NCI-H1105 (cell line): ENCODE measurements at places on chromosomes 6 and 20.

- no peak for DNase-seq
Measured at GRCh38 chr6:170471491-170471890, 81.6 kb downstream of the PSMB1 start.

DNA sequence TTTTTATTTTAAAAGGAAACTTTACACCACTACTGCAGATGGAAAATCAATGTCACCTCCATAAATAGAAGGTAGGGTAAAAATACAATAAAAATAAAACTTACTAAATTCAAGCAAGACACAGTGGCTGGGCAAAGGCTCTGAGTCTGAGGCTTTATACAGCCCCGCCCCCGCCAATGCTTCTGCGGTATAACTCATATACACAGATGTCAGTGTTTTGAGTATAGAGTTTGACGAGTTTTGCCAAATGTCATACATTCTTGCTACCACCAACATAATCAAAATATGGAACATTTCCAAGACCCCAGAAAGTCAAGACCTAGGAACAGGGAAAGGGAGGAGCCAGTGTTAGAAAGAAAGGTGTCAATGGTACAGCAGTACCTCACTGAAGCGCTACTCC lies 12.8 kb downstream of the NFATC2 start:
- no peak for DNase-seq

DNA sequence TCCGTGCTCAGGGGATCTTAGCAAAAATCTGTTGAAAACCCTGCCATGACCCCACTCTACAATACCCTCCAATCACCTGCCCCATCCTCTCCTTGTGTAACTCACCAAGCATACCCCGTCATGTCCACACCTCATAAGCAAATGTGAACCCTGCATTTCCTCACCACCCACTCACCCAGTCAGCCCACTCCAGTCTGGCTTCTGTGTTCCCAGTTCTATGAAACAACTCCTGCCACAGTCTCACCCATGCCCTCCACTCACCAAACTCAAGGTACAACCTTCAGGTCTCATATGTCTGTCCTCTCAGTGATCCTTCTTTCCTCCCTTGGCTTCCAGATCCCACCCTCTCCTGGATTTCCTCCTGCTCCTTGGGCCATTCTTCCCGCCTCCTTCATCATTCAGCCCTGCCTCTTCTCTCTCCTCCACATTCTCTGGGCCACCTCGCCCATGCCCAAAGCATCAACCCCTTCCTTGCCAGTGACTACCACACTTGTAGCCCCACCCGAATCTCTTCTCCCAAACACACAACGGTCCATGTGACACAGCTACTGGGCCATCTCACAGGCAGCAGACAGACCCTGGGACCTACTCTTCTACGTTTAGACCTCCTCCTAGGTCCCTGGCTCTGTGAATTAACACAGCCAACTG lies 8.8 kb downstream of the DDRGK1 start:
- DNase-seq: no peak

DNA sequence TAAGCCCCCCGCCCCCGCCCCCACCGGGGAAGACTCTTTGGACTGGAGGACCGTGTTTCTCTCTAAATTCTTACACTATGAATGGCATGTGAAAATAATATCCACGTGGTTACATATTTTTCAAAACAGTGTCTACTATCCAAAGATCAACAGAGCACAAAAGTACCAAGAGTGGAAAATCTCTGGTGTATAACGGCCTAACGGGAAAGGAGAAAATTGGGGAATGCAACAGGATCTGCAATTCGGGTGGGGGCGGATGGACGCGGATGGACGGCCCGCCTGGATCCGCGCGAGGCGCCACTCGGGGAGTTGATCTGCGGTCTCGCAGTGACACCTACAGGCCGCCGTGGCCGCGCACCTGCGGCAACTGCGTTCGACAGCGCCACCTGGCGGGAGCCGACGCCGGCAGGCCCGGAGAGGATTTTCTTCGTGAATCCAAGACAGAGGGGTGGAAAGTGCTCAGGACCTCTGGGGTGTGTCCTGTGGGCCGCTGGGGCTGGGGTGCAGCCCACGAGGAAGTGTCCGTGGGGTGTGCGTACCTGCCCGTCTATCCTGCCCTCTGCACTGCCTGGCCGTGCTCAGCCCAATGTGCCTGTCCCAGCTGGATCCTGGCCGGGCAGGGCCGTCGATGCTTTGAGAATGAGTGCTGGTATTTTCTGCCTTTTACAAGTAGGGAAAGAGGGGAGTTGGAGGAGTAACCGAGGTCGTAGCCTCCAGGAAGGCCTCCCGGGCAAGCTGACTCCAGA lies 18.6 kb downstream of the ANKRD60 start:
- peak; percentile 61 for DNase-seq

DNA sequence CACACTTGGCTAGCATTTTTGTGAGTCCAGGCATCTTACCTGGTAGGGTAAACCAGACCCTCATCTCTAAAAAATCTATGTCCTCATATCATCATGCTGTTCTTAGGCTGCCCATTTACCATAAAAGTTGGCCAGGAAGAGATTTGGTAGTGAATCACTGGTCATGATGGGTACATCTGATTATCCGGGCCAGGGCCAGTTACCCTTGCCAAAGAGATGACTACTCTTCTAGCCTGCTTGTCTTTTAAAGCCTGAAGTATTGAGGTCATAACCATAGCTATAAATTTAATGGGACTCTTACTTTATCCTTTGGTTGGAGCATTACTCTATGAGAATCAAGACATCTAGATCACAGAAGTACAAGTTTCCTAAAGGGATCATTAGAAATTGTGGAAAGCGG lies 276.8 kb downstream of the TENT5A start:
- DNase-seq: no peak

DNA sequence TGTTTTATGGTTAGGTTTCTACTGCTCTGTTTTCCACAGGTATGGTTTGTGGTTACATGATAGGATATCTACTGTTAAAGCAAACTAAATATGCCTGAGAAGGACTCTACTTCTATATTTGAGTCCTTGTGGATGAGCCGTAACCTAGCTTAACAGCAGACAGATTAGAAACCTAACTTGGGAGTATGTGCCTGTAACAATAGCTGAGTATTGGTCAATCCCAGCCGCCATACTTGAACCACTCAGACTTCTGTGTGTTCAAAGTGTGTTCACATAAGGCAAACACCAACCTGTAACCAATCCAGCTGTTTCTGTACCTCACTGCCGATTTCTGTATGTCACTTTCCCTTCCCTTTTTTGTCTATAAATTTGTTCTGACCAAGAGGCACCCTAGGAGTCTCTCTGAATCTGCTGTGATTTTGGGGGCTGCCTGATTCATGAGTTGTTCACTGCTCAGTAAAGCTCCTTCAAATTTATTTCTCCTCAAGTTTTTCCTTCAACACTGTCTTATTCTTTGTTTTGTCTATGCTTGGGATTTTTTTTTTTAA lies 37.1 kb downstream of the PHF3 start:
- DNase-seq: no peak

- no peak for DNase-seq
Measured at GRCh38 chr20:24747010-24747712, 201.9 kb upstream of the CST7 start.

GRCh38 chr6:103273048-103273447 lies 1586.7 kb downstream of the HACE1 start:
- peak; percentile 16 for DNase-seq

DNA sequence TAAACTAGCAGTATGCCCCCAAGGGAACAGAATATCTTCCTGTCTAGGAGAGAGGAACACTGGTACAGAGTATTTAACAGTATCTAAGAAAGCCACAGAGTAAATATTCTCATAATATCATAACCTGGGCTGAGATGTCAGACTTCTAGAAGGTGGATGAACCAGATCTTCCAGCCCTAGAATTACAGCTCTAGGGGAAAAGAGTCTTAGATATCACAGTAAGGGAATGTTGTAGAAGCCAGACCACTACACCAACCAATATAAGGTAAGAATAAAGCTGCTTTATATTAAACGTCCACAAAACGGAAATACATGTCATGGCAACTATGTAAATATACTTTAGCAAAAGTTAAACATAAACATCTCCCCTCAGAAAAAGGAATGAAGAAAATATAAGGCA lies 12.4 kb downstream of the SERINC1 start:
- no peak for DNase-seq

DNA sequence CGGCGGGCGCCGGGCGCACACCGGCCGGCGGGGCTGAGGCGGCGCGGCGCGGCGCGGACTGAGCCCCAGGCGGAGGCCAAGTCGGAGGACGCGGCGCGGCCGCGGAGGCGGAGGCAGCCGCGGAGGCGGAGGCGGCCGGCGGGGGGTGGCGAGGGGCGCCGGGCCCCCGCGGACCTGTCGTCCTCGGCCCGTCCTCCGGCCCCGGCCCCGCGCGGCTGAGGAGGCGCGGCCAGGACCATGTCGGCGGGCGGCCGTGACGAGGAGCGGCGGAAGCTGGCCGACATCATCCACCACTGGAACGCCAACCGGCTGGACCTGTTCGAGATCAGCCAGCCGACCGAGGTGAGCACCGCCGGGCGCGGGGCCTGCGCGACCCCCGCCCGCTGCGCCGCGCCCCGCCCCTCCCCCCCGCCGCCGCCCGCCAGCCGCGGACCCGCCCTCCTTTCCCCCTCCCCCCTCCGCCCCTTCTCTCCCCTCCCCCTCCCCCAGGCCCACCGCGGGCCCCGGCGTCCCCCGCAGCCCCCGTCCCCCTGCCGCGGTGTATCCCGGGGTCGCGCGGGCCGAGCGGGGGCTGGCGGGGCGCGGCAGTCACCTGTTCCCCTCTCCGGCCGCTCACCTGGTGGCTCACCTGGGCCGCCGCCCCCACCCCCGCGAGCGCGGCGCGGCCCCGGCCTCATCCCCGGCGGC lies at the start of gene AFDN:
Gene AFDN, plus strand, starts transcription at position 16 of the 687 bp plus-strand sequence. Its CDS starts 222 bp downstream, at position 238.
- DNase-seq: peak; percentile 42

- DNase-seq: no peak
Measured at GRCh38 chr6:44558024-44558831, 170.7 kb downstream of the CDC5L start.

DNA sequence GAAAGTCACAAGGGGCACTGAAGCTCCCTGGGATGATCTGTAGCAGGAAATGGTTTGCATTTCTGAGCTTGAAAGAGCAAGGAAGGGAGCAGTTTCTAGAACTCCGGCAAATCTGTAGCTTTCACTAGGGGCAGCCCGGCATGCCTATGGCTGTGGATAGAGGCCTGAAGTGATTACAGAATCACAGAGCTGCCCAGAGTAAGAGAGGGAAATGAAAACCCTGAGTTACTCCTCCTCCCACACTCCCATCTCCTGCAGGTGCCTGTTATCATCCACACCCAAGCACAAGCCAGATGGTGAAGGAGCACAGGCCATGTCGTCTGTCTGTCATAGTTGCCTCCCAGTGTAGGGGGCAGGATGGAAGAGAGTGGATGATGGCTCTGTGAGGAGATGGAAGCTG lies 37.1 kb downstream of the HLA-F start:
- DNase-seq: no peak

DNA sequence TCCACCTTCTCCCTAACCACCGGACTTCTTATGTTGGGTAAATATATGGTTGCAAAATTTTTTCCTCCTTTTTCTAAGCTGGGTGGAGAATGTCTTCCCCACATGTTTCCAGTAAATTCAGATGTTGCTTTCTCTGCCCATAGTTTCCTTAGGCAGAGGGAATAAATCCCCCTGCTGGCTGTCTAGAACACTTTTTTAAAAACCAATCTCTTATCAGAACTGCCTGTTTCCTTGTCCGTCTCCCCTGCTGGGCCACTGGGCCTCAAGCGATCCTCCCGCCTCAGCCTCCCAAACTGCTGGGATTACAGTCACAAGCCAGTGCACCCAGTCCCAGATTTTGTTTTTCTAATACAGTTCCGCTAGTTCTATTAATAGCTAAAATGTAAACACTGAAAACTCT lies 9.9 kb upstream of the WFDC2 start:
- DNase-seq: no peak

DNA sequence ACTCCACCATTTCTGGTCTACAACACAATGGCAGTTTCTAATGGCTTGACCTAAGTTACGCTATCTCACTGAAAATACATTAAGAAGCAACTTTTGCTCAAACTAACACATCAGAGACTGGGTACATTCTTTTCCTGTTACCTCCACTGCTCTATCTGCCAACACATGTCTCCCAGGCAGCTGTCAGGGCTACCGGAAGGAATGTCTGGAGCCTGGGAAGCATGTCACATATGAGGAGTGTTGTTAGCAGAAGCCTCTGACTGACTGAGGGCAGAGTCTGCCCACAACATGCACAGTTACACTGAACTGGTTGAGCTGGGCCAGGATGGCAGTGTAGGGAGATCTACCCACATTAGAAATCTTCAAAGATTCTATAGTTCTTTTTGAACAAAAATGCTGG lies 264.5 kb downstream of the KIF16B start:
- DNase-seq: no peak

- no peak for DNase-seq
Measured at GRCh38 chr20:7702141-7702540, 238.1 kb downstream of the HAO1 start.

DNA sequence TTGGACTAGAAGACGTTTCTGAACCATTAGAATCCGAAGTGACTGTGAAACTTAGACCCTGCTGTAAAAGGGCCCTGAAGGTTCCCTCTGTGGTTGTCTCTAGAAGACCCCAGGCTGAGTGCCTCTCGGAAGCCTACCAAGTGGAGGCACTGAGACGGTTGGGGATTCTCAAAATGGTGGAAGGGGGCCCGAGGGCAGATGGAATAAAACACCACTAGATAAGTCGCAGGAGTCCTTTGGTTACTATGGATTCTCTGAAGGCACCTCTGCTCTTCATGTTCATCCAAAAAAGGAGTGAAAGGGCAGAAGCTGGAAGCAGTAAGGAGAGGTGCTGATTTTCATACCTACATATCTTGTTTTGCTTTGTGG lies 4.0 kb upstream of the TFAP2D start:
- DNase-seq: no peak

- no peak for DNase-seq
Measured at GRCh38 chr6:156963712-156964700, 186.8 kb downstream of the ARID1B start.

DNA sequence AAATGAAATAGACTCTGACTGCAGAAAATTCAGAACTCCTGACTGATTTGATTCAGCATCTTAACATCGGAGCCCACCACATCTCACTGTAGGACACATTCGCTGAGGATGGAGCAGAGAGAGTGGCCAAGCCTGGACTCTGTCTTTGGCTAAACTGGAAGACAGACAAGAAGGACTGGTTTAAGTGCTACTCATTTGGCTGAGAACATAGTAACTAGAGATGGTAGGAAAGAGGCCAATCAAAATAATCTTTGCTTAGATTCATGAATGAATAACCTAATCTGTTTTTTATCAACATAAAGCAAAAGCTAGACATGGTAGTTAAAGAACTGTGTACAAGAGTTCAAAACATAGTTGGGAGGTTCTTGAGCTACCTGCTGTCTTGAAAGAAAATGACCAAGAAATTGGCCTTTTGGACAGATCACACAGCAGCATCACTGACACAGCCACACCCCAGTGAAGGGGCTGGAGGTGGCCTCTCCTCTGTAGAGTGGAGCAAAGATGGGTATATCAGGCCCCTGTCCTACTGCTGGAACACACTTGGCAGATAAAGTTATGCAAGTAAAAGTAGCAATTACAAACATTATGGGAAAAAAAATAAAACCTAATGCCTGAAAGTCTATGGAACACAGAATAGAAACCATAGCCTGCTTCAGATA lies 87.1 kb upstream of the NT5E start:
- DNase-seq: no peak

DNA sequence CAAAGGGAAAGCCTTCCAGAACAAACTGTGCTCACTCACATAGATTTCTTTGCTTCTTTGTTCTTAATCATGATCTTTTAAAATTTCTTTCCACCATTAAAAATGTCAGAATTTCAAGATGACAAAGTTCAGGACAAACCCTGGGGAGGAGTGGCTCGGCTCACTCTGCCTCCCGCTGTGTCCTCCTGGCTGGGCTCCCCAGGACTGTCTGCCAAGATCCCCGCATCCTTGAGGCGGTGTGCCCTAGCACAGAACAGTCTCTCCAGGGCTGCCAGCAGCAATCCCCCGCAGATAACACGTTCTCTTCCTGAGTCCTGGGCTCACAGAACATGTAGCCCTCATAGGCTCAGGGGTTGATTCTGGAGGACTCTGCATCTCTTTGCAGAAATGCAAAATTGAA lies 98.4 kb upstream of the KCNG1 start:
- DNase-seq: no peak
